ENCODE measurements at places on chromosomes 5 and 9.

DNA sequence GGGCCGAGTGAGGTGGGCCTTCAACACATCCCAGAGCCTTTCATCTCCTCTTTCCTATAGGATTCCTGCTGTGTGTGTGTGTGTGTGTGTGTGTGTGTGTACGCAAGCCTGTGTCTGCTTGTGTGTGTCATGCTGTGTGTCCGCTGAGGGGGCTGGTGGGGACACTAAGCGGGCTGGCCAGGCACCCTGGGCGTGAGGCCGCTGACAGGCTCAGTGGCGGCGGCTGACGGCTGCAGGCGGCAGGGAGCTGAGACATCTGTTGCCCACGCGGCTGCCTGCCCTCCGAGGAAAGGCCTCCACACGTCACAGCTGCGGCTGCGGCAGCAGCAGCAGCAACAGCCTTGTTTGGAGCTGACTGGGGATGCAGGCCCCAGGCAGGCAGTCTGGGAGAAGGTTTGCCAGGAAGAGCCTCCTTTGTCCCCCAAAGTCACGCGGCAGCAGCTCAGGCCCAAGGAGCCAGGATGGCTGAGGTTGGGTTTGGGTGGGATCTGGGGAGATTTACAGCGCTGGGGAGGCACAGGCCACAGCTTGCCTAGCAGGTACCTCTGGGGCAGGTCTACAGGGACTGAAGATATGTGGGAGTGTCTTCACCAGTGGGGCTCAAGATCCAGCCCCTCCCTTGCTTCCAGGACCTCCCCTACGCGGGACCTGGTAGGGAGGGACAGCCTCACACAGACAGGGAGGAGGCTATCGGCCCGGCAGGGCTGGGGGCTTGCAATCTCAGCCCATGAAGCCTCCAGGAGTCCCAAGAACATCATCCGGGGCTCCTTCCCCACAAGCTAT, 1.8 kb downstream of the PDLIM4 start:
- no peak for DNase-seq

- DNase-seq: no peak
Measured at GRCh38 chr5:14225173-14225834, 82.2 kb downstream of the TRIO start.

DNA sequence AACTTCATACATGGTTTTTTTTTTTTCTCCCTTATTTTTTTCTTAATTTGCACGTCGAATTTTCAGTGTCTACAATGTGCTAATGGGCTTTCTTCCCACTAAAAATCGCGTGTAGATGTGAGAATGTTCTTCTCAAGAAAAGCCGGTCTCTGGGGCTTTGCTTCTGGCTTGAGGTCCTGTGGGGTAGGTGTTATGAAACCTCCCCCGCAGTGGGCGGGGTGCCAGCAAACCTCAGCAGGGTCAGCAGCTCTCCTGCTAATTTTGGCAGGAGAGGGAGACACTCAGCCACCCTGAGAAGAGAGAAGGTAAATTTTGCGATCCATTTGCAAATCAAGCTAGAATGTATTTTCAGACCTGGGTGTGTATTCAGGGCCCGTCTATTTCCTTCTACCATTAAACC, 59.9 kb downstream of the NPR3 start:
- no peak for DNase-seq

DNA sequence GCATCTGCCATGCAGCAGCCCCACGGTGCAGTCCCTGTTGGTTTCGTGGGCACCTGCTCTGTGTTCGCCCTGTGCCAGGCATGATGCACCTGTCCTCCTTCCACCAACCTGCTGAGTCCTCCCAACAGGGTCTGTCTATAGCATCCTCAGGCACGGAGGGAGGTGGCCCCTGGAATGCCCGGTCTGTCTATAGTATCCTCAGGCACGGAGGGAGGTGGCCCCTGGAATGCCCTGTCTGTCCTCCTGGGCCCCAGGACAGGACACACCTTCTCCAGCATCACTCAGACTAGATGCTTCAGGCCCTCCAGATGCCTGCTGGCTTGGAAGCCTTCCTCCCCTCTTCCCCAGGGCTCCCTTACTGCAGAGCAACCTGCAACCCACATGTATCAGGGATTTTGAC, 9.9 kb upstream of the PHYHD1 start:
- no peak for DNase-seq

GRCh38 chr9:10168241-10168640, 444.6 kb downstream of the PTPRD start:
- no peak for DNase-seq
